Sigmoid colon (tissue), 7 donors: ENCODE measurements at places on chromosomes 3 and 15. TPM values are rescaled to one million over a fixed set of nuclear protein-coding genes. Genes with fewer than 3 reads are reported as not detected.

DNA sequence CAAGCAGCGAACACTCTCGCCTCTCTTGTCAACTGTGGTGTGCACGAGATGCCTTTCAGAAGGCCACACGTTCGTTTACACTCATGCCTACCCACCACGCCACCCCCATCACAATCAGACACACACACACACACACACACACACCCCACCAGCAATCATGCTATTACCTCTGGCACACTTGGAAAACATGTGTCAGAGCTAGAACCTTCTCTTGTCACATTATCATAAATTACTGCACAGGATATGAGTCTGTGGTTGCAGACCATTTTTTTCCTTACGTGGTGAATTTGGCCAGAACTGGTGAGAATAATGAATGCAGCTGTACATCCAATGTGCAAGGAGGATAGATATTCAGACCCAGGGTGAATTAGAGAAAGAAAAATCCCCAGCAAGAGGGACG is 52.4 kb downstream of the TRIM69 start:
- H3K36me3 ChIP-seq: no peaks in the 10 kb centered on the region
- H3K27ac ChIP-seq: no peak overlapping the region
- no peaks in the 10 kb centered on the region for H3K4me1 ChIP-seq
- no peak for DNase-seq
- H3K27me3 ChIP-seq: no peaks in the 10 kb centered on the region

DNA sequence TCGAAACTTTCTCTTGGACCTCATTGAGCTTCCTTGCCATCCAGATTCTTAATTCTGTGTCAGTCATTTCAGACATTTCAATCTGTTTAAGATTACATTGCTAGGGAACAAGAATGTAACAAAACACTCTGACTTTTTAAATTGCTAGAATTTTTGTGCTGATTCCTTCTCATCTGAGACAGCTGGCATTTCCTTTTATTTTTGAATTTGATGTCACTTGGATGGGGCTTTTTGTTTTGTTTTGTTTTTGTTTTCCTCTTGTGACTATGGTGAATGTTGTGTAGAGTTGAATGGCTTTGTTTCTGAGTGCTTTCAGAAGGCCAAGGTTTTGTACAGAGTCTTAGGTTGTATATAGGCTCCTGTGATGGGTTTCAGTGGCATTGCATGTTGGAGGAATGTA is 1129.3 kb downstream of the NAALADL2 start:
- no peaks in the 10 kb centered on the region for H3K36me3 ChIP-seq
- no peak for DNase-seq
- H3K27ac ChIP-seq: no peak overlapping the region
- no peaks in the 10 kb centered on the region for H3K4me1 ChIP-seq

DNA sequence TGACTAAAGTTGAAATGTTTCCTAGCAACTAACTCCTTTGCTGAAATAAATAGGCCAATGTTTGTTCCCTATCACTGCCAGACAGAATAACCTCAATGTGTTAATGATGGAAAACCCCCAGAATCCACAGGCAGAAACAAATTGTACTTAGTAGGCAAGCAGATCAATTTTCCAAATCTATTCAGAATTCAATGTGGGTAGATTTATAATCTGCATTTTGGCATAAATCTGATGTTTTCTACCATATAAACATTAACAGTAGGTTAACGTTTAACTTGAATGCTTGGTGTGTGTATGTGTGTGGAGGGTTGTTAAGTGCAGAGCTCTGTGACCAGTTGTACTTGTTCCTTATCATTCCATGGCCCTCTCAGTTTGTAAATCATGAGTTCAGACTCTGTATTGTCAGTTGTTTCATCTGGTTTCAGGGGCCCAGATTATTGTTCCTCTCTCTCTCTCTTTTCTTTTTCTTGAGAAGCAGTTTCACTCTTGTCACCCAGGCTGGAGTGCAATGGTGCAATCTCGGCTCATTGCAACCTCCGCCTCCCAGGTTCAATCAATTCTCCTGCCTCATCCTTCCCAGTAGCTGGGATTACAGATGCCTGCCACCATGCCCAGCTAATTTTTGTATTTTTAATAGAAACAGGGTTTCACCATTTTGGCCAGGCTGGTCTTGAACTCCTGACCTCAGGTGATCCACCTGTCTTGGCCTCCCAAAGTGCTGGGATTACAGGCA is 32.8 kb downstream of the PLSCR1 start:
- H3K36me3 ChIP-seq: peaks cover 25% of the 10 kb centered on the region
- no peak for DNase-seq
- H3K4me3 ChIP-seq: no peak overlapping the region

The KCNH8 gene
- 0.54 TPM for total RNA-seq

DNA sequence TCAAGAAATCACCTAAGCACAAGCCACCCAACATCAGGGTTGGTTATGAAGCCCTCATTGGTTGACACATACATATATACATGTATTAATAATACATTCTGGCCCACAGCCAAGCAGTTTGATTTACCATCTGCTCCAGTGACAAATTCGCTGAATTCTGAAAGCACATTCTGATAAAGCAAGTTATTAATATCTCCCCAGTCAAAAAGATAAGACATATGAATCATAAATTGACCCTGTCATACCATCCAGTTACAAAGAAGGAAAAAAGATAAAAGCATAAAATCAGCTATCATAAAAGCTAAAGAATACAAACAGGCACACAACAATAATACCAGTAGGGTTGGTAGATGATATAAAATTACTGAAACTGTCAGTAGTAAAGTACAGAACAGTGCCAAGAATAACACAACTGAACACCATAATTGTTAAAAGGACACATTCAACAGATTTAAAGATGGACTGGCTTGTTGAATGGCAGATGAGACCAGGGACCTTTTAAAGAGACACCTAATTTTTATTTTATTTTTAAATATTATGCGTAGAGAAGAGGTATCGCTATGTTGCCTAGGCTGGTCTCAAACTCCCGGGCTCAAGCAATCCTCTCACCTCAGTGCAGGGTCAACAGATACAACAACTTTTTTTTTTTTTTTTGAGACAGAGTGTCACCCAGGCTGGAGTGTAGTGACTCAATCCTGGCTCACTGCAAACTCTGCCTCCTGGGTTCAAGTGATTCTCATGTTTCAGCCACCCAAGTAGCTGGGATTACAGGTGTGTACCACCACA is 7.7 kb downstream of the SNX4 start:
- H3K27me3 ChIP-seq: no peaks in the 10 kb centered on the region
- no peak for DNase-seq
- peaks cover 11% of the 10 kb centered on the region for H3K4me1 ChIP-seq
- no peak overlapping the region for H3K4me3 ChIP-seq
- no peak overlapping the region for H3K27ac ChIP-seq

DNA sequence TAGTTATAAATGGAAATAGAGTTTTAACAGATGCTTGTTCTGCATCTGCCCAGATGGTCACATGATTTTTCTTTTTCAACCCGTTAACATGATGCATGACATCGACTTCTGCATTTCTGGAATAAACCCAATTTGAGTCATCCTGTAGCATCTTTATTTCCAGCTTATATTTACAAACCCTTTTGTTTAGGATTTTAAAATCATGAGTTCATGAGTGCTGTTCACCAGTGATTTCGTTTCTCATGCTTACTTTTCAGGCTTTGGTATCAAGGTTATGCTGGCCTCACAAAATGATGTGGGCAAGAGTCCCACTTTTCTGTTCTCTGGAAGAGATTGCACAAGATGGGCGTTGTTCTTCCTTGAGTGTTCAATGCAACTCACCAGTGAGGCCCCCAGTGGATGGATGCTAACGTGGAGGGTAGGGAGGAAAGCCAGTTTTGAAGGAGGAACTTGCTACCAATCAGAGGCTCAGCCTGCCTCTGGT is 5.2 kb downstream of the HRH1 start:
- no peak overlapping the region for H3K4me3 ChIP-seq
- peaks cover 32% of the 10 kb centered on the region for H3K4me1 ChIP-seq
- no peaks in the 10 kb centered on the region for H3K36me3 ChIP-seq
- peak overlapping the region; percentile 64 for H3K27ac ChIP-seq
- peak; percentile 87 for DNase-seq

GRCh38 chr15:41978534-41978933 is 6.2 kb upstream of the EHD4 start:
- H3K27me3 ChIP-seq: no peaks in the 10 kb centered on the region
- H3K27ac ChIP-seq: no peak overlapping the region
- H3K36me3 ChIP-seq: no peaks in the 10 kb centered on the region
- no peaks in the 10 kb centered on the region for H3K4me1 ChIP-seq
- no peak overlapping the region for H3K4me3 ChIP-seq

GRCh38 chr15:68278345-68278594 is 725 bp downstream of the FEM1B start:
- H3K4me1 ChIP-seq: peaks cover 69% of the 10 kb centered on the region
- peak overlapping the region; percentile 98 for H3K27ac ChIP-seq
- H3K36me3 ChIP-seq: no peaks in the 10 kb centered on the region
- DNase-seq: no peak
- peak overlapping the region; percentile 76 for H3K4me3 ChIP-seq

GRCh38 chr3:143429628-143430514 is 310.3 kb downstream of the CHST2 start:
- no peaks in the 10 kb centered on the region for H3K36me3 ChIP-seq
- no peak overlapping the region for H3K27ac ChIP-seq
- no peaks in the 10 kb centered on the region for H3K4me1 ChIP-seq
- no peak for DNase-seq
- H3K4me3 ChIP-seq: no peak overlapping the region
- no peaks in the 10 kb centered on the region for H3K27me3 ChIP-seq

The GOLGA6B gene
- total RNA-seq: not detected

DNA sequence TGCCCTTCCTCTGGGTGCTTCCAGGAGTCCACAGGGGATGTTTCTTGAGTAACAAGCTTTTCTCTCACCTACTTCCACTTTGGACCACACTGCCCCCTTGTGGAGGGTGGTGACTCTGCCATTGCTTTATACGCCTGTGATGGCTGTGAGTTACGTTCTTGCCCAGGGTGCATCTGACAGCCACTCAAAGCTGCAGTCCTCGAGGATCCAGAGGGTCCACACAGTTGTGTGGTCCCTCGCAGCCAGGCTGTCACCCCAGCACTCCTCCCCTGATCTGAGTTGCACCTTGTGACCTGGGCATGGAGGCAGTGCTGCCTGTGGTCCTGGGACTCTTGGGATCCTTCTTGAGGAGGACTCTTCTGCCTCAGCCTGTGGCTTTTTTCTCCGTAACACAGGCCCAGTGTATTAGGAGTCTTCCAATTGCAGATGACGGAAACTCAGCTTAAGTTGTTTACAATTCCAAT is 23.4 kb downstream of the FOXL2 start:
- no peak overlapping the region for H3K27ac ChIP-seq
- DNase-seq: peak; percentile 83
- H3K36me3 ChIP-seq: no peaks in the 10 kb centered on the region
- no peak overlapping the region for H3K4me3 ChIP-seq

DNA sequence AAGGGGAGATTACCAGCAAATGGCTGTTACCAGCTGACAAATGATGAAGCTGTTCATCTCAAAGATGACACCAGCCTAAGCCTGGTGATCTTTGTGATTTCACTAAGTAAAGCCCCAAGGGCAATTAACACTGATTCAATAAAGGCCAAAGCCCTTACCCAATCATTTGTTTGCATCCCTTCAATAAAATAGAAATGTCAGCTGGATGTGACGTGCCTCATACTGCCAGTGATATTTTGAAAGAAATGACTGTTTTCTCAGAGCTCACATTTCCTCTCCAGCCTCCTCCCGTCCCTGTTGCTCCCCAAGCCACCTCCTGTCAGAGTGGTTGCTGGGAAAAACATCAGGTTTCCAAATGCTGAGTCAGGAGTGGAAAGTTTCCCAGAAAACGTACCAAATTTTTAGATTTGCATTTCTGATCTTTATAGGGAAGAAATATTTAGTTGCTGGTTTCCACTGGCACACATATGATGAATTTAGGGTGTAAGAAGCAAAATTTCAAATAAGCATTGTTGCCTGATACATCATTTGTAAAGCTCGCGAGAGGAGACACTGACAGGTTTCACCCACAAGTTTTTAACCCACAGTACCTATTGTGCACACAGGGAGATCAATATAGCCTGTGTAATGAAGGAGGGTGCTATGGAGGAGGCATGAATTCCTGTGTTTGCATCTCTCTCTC is 21.0 kb downstream of the C2CD4A start:
- no peaks in the 10 kb centered on the region for H3K36me3 ChIP-seq
- no peak overlapping the region for H3K4me3 ChIP-seq
- H3K4me1 ChIP-seq: no peaks in the 10 kb centered on the region
- DNase-seq: no peak
- H3K27ac ChIP-seq: no peak overlapping the region

DNA sequence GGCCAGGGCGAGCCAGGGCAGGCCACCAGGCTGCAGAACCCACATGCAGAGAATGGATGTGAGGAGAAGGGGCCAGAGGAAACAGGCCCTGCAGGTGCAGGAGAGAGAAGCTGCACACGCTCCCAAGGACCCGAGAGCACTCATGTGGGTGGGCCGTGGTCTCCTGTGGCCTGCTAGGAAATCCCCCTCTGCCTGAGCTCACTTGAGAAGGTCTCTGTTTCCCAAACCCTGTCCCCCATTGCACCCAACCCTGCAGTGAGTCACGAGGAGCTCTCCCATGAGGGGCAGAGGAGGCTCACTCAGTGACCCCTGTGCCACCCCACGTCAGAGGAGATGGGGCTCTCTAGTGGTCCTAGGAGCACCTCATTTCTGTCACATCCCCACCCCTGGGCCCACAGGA is 111.1 kb downstream of the KLF13 start:
- H3K27me3 ChIP-seq: no peaks in the 10 kb centered on the region
- no peak overlapping the region for H3K4me3 ChIP-seq
- no peak for DNase-seq
- peaks cover 19% of the 10 kb centered on the region for H3K4me1 ChIP-seq
- H3K36me3 ChIP-seq: no peaks in the 10 kb centered on the region

- no peak for DNase-seq
- no peaks in the 10 kb centered on the region for H3K36me3 ChIP-seq
- H3K27me3 ChIP-seq: no peaks in the 10 kb centered on the region
Observed at GRCh38 chr3:49591615-49592014, 37.3 kb downstream of the BSN start.

DNA sequence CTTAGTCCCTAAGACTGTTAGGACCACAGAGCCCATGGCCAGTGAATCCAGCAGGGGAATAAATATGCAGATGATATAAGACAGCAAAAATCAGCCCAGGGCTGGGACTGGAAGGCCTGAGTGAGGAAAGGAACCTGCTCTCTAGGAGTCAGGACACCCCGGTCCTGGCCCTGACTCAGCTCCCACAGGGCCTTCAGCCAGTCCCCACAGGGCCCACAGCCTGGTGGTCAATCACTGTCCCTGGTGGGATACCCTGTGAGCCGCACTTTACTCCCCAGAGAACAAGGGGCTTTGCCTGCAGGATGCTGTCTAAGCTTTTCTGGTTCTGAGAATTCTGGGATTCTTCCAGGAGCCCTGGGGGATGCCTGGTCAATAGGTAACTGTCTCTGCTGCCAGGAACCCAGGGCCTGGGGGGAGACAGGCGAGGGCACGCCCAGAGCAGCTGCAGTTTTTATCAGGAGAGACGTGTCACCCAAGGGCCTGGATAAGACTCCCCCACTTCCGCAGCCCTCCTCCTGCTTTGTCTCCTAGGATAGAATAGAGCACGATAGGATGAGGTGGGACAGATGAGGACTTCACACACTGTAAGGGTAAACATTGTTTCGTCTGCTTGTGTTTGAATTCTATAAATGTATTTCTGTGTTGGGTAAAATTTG is 49.5 kb upstream of the MCF2L2 start:
- no peak for DNase-seq
- no peaks in the 10 kb centered on the region for H3K36me3 ChIP-seq
- no peaks in the 10 kb centered on the region for H3K27me3 ChIP-seq

- no peaks in the 10 kb centered on the region for H3K27me3 ChIP-seq
- no peak overlapping the region for H3K4me3 ChIP-seq
- no peaks in the 10 kb centered on the region for H3K36me3 ChIP-seq
- H3K4me1 ChIP-seq: no peaks in the 10 kb centered on the region
Observed at GRCh38 chr3:144771381-144771870, 799.8 kb downstream of the DIPK2A start.
